ENCODE measurements at places on chromosomes 16 and 17.
A peak's percentile ranks its signal among the peaks of the same experiment; 100 is the strongest.

DNA sequence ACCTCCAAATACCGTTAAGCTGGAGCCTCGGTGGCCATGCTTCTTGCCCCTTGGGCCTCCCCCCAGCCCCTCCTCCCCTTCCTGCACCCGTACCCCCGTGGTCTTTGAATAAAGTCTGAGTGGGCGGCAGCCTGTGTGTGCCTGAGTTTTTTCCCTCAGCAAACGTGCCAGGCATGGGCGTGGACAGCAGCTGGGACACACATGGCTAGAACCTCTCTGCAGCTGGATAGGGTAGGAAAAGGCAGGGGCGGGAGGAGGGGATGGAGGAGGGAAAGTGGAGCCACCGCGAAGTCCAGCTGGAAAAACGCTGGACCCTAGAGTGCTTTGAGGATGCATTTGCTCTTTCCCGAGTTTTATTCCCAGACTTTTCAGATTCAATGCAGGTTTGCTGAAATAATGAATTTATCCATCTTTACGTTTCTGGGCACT lies 928 bp downstream of the HBA1 start:
- DNase-seq, result no peak

DNA sequence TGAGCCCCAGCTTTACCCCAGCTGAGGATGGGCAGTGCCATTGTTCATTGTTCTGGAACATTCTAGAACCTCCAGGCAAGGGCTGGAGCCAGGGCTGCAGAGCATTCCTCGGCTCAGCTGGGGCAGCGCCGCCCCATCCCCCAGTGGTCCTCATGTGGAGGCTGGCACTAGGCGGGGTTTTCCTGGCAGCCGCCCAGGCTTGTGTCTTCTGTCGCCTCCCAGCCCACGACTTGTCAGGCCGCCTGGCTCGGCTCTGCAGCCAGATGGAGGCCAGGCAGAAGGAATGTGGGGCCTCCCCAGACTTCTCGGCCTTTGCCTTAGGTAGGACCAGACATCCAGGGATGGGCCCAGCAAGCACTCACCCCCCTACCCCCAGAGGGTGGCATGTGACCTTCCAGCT lies at the start of gene TMEM95:
Gene TMEM95 (plus strand): TSS at position 104 of the 400 bp plus-strand sequence. CDS start 49 bp downstream, at position 153.
- DNase-seq, result peak; percentile 72

- peak; percentile 82 for DNase-seq
Measured at GRCh38 chr17:2198927-2199326, 104.7 kb downstream of the SMG6 start.

DNA sequence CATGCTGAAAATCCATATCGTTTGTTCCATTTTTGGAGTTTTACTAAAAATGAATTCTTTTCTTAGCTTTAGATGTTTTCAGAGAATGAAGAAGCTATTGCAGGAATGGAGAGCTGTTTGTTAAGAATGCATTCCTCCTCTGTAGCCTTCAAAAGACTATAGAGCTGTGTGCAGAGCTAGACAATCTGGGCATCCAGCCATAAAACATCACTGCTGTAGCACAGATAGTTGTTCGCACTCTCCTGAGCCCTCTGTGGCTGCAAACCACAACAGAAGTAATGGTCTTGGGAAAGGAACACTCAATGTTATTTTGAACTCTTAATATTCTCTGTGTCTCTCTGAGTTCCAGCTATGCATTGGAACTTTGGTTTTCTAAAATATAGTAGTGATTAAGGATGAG lies 4.9 kb downstream of the TNRC6C start:
- peak; percentile 93 for DNase-seq

- DNase-seq, result no peak
Measured at GRCh38 chr17:77148940-77149510, 8.3 kb downstream of the SEC14L1 start.

GRCh38 chr17:8719291-8720246 lies 25.1 kb downstream of the CCDC42 start:
- DNase-seq, result no peak

GRCh38 chr16:54106057-54106456 lies 180.5 kb downstream of the IRX3 start:
- no peak for DNase-seq
